ENCODE measurements at places on chromosomes 5 and 9.

- DNase-seq = no peak
Measured at GRCh38 chr5:136423944-136424606, 58.7 kb upstream of the TRPC7 start.

DNA sequence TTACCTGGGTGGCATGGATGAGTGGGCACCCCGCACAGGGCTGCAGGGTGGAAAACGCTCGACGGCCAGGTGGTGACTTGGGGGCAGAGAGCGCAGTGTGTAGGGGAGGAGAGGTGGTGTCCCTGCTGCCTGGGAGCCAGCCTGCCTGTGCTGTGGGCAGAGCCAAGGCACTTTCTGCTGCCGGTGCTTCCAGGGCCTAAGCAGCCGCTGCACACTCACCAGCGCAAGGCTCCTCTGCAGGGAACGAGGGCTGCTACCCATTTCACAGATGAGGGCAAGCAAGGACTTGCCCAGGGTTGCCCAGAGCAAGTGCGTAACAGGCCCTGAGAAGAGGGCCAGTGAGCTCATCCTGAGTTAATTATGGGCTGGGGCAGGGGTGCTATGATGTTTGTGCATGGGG is 62.5 kb downstream of the CRB2 start:
- DNase-seq = no peak

DNA sequence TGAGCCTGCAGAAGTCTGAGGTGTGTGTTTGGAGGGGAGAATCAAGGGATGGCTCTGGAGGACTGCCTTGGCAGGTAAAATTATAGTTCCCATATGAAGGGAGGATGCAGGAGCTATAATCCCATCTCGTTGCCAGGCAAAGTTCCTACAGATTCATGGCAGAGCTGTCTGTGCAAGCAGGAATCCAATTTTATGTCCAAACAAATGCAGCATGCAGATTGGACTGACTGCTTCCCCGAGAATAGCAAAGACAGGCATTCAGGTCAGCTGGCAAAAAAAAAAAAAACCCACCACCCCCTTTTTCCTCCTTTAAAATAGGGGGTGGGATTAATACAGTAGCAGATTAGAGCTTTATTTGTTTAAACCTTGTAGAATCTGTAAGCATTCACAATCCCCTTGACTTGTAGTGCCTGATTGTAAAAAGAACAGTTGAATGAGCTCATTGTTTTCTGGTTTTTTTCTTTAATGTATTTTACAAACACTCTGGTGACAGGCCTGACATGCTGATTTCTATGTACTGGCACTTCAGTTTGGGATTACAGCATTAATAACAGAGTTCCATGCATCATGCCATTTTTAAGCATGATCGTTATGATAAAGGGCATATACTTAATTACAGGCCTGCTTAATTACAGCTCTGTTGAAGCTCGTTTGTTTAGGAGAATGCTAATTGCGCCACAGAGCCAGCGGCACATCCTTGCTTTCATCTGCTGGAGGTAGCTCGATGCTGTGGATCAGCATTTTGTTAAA is 141.4 kb upstream of the LMX1B start:
- no peak for DNase-seq

GRCh38 chr9:100308965-100309564 is 43.7 kb downstream of the TEX10 start:
- DNase-seq = no peak

DNA sequence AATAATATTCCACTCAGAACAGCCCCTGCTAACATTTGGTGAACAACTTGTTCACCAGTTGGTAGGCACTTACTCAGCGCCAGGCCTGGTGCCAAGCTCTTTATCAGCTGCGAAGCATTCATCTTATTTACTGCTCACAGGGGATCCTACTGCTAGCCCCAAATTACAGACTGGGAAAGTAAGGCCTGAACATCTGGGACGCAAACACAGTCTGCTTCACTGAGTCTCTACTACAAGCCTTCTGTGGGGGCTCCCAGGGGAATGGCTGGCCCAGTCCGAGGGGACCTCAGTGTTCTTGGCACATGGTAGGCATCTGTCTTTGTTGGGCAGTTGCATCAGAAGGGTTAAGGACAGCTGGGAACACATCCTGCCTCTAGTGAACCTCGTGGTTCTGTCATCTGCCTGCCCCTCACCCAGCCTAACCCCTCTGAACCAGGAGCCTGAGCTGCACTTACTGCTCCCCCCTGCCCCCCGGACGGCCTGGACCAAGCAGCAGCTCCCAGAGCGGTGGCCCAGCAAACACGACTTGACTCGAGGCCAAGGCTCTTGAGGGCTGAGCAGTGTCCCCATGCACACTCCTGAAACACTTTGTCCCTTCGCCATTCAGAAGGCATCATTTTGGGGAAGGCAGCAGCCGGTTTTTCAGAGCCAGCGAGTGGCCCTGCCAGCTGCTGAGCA is at the start of gene PHYHD1:
Gene PHYHD1 (plus strand): TSS at position 602 of the 678 bp plus-strand sequence. CDS start 1,342 bp downstream, outside the sequence.
- no peak for DNase-seq

GRCh38 chr5:131536850-131537448 is 98.1 kb downstream of the RAPGEF6 start:
- DNase-seq = no peak

DNA sequence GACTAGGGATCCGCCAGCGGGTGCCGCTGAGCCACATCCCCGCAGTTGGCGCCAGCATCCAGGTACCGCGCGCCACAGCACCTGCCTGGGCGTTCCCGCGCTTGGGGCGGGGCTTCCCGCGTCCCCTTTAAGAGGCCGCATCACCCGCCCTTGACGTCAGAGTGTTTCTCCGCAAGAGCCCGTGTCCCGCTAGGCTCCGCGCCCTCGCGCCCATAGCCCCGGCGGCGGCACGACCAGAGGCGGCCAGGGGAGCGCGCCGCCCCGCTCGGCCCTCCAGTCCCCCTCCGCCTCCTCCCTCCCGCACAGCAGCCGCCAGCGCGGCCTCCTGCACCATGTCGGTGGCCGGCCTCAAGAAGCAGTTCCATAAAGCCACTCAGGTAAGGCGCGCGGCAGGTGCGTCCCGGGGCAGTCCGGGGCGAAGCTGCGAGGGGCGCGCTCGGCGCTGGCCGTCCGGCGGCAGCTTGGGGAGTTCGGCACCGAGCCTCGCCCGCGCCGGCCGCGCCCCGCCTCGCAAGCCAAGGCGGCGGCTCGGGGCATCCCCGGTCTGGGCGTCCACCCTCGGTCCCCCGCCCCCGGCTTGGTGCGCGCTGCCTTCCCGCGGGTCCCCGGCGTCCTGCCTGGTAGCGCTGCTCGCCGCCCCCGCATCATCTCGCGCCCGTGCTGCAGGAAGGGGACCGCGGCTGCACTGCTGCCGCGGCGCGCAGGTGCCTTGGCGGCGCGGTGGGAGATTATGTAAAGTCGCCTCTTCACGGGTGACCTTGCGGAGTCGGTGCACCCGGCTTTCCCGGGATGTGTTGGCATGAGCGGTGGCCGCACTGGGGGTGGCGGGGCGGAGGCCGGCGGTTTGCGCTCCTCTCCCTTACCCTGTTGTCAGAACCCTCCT is at the start of gene SH3GL2:
Gene SH3GL2 (plus strand): TSS at position 156 of the 883 bp plus-strand sequence.
- no peak for DNase-seq

DNA sequence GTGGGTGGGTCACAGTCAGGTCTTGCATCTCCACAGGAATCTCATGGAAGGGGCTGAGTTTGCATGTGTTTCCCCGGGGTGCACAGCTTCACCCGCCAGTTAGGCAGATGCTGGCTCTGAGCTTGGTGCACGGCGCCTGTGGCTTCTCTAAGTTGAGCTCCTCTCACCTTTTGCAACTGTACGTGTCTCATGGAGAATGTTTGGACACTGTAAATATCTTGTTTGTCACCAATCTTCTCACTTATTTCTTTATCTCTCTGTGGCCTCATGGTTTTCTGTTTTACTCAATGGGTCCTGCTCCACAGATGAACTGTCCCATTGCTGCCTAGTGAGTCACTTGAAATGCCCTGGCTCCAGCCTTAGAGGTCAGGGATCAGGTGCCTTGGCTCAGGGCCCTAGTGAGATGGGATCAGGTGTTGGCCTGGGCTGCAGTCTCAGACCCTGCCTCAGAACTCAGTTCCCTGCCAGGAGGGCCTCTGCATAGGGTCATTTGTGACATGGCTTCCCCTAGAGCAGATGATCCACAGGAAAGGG is 61.6 kb downstream of the WNK2 start:
- no peak for DNase-seq

- no peak for DNase-seq
Measured at GRCh38 chr5:119200795-119201194, 129.9 kb downstream of the DMXL1 start.

DNA sequence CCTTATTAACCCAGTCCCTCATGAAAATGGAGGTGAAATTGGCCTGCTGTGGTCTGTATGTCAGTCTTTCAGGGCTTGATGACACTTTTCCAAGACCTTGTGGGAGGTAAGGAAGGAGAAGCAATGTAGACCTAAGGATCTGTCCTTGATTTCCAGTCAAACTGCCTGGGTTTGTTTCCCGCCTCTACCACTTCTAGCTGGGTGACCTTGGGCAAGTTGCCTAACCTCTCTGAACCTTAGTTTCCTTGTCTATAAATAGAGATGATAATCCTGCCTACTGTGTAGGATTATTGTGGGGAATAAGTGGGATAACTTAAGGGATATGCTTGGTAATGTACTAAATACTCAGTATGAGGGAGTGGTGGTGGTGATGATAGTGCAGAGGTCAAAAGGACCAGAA is 59.7 kb downstream of the PPARGC1B start:
- no peak for DNase-seq

GRCh38 chr5:124650951-124651662 is 95.3 kb downstream of the ZNF608 start:
- DNase-seq = no peak

Data from non-pigmented ciliary epithelial cell (primary cell).